ENCODE measurements at places on chromosomes 3 and 15.

- no peak for DNase-seq
Measured at GRCh38 chr3:51684971-51685751, 14.1 kb downstream of the TEX264 start.

DNA sequence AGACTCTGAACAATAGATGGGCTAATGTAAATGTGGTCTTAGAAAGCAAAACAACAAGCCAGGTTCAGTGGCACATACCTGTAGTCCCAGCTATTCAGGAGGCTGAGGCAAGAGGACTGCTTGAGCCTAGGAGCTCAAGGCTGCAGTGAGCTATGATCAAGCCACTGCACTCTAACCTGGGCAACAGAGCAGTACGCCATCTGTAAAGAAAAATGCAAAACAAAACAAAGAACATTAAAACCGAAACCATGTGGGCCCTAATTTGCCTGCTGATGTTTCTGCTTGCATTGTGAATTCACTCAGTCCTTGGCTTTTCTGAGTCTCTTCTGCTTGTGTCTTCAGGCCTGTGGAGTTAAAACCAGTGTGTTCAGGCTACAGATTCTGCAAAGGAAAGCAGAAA is 56.7 kb downstream of the CCNL1 start:
- DNase-seq = no peak

DNA sequence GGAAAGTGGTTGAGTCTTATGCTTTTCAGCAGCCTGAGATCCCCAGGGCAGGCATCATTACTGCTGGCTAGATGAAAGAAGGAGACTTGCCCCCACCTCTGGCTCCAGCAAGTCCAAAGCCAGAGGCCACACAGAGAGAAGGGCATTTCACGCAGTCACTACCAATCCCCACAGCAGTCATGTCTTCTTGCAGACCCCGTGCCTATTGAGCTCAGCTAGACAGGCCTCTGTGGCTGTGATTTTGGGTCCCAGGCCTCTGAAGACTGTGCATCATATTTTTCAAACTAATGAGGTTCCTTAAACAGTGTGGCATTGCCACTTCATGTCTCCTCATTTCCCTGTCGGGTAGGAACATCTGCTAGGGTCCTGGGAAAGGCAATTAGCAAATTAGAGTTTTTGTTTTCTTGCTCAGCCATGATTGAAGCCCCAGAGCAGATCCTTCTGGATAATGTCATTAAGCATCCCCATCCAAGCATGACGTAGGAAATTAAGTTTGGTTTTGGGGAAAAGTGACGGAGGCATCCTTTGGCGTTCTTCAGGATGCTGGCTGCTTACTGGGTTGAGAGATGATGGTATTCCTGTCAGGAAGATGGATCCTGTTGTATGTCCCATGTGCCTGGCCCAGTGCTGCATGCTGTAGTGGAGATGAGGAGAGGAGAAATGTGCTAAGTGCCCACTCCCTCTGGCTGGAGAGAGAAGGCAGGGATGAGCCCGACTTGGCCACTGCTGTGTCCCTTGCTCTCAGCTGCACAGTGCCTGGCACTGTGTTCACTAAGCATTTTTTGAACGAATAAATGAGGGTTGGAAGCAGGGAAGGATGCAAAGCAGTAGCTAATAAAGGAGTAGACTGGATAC is 7.0 kb downstream of the SPSB4 start:
- no peak for DNase-seq

DNA sequence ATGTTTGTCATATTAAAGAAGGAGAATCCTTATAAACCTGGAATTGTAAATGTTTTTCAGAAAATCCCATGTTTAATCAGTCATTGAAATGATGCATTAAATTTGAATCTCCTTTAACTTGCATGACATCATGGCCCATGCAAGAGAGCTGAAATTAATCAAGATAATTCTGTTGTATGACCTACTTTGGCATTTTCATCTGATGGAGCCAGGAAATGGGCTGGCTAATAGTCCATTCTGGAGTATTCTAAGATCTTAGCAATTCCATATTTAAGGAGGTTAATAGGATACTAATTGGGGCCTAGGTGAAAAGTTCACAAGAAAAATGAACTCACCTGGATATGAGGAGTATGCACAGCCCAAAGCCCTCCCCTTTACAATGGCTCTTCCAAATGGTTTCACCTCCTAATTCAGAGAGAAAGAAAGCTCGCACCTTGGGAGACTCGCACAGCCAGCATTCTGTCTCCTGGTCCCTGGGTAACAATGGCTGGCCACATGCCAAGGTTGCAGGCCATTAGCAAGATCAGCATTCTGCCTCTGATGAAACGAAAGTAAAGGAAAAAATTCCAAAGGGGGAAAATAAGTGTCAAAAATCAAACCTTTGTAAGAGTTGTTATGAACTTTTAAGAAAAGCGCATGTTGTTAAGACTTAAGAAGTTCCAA is 786.4 kb downstream of the MCTP2 start:
- DNase-seq = no peak

DNA sequence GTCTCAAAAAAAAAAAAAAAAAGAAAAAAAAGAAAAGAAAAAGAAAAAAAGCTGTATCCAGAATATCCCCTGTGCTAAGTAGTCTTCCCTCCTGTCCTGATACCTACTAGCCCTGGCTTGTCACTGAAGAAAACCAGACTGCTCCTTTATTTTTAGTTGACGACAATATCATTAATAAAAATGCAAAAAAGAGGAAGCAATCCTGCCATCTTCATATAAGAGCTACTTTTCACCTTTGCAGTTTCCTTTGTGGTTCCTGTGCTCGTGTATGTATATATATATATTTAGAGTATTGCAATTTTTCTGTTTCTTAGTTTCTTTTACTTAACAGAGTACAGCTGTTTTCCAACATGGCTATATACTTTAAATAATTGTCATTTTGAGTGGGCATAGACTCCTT is 13.6 kb downstream of the C3orf20 start:
- DNase-seq = no peak

- DNase-seq = no peak
Measured at GRCh38 chr15:49387471-49387870, 35.6 kb upstream of the FGF7 start.
